ENCODE measurements at places on chromosomes 4 and X.
A peak's percentile ranks its signal among the peaks of the same experiment; 100 is the strongest.

DNA sequence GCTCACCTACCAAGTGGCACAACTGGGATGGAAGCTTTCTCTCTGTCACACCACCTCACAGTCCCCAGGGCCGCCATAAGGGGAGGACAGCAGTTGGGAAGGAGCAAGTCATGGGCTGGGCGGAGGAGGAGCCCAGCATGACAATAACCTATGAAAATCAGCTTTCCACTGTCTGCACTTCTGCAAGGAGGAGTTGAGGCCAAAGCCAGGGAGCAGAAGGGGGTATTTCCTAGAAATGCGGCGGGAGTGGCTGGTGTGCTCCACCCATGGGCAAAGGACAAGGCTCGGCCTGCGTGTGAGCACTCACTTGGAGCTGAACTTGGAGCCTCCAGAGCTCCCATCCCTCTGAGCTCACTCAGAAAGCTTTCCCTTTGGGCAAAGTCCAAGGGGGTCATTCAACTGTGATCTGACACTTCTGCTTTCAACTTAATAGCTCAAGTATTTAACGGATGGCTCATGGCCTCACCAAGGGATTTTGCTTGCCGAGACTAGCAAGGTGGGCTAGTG is 18.5 kb downstream of the APLN start:
- DNase-seq: no peak

DNA sequence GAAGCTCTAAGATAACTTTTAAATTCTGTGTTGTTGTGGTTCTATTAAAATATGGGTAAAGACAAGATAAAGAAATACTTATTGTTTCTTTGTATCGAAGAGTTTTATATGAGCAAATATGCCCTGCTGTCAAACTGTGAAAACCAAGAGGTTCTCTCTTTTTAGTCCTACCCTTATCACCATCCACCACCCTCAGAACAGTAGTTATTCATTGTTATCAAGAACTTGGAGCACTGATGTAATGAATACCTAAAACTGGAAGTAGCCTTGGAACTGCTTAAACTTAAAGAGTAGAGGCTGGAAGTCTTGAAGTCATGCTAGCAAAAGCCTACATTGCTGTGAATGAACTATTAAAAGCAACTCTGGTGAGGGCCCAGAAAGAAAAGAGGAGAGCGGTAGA is 9.2 kb downstream of the PIR start:
- no peak for DNase-seq

- DNase-seq: peak; percentile 18
These were observed at the start of gene REPS2 for GRCh38 chrX:16946361-16946964. REPS2 (plus strand) TSS chrX:16946658; CDS start chrX:16946862, 204 bp downstream.

- peak; percentile 34 for DNase-seq
These were observed 12.2 kb upstream of the MTMR1 start for GRCh38 chrX:150680974-150681373.

- no peak for DNase-seq
These were observed 37.7 kb upstream of the FAT1 start for GRCh38 chr4:186761393-186761792.

DNA sequence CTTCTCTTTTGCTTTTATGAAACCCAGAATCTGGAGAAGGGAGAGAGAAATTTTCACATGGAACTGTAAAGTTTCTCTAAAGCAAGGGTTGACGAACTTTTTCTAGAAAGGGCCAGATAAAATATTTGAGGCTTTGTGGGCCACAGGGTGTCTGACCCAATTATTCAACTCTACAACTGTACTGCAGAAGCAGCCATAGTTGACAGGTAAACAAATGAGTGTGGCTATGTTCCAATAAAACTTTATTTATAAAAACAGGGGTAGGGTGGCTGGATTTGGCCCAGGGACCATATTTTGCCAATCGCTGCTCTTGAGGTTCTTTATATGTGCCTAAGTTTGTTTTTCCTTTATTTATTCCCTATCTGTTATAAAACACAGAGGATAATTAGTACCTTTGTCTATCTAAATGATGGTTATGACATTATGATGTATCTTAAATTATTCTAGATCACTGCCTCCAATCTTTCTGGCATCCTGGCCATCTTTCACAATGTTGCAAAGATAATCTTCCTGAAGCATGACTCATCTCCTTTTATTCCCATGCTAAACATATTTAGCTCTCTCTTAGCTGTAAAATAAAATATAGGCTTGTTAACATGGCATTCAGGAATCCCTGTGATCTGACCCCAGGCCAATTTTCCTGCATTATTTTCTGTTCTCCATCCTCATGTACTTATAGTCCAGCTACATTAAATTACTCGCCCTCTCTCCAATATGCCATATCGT is 106.8 kb upstream of the CBLL2 start:
- peak; percentile 45 for DNase-seq

GRCh38 chr4:83371936-83372335 is 37.3 kb upstream of the HPSE start:
- DNase-seq: no peak

GRCh38 chr4:7153711-7154110 is 38.6 kb upstream of the SORCS2 start:
- no peak for DNase-seq

- DNase-seq: peak; percentile 33
These were observed 32.7 kb downstream of the TMSB4X start for GRCh38 chrX:13007519-13008188.

- no peak for DNase-seq
These were observed 488.5 kb downstream of the RPA4 start for GRCh38 chrX:97372001-97372766.

DNA sequence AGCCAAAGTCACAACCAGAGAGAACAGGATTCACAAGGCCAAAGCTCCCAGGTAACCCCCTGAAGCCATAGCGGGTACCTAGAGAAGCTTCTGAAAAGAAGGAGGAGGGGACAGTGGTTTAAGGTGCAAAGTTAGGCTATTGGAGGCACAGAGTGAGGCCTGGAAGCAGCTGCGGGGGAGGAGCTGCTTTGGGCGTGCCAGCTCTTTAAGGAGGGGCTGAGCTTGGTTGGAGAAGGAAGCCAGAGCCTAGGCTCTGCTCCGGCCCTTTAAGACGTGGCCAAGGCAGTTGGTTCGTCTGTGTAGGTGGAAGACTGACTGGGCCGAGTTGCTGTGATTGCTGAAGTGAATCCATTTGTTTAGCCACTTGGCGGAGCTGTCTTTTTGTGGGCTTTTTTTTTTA is 1.5 kb downstream of the KLF8 start:
- no peak for DNase-seq

DNA sequence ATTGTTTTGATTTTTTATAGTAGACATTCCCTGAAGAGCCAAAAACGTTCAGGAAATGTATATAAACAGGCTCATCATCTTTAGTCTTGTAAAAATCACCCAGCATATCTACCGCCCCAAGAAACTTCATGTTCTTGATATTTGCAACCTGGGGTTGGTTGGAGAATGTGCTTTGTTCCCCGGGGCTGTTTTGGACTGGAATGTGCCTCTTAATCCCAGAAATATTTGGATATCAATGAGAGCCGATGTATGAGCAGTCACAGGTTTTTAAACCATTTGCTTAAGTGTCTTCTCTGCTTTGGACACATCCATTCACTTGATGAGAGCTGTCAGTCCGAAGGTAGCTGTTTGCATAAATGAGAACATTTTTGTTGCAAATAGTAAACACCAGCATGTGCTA is 449.7 kb downstream of the PCDH7 start:
- DNase-seq: no peak

DNA sequence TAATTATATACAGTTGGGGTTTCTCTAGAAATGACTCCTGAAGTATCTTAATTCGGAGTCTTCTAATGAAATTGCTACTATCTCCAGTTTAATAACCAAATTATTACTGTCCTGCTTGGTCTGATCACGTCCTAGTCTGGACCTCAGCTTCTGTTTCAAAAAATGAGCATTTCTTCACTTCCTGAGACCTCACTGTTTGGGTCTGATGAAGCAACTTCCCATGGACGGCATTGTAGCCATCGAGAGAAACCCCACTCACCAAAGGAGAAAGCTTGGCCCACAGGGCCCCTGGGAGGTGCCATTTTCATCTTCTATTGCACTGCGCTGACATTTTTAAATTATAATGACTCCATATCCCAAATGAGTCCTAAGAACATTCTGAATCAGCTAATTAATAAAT is 178.0 kb downstream of the MGST2 start:
- no peak for DNase-seq

DNA sequence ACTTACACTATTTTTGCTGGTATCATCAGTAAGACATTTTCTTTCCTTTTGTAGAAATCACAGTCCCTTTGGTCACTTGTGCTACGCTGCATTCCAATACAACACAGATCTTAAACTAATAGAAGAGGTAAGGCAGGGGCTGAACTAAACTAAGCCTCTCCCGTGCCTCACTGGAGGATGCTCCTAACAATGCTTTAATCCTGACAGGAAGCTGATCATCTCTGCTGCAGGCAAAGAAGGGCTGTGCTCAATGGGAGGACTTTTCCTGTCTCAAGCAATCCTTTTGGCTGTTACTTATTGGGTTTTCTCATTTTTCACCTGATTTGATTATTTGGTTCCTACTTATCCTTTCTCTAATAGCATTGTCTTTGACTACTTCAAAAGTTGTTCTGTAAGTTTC is 583.1 kb downstream of the INPP4B start:
- no peak for DNase-seq

DNA sequence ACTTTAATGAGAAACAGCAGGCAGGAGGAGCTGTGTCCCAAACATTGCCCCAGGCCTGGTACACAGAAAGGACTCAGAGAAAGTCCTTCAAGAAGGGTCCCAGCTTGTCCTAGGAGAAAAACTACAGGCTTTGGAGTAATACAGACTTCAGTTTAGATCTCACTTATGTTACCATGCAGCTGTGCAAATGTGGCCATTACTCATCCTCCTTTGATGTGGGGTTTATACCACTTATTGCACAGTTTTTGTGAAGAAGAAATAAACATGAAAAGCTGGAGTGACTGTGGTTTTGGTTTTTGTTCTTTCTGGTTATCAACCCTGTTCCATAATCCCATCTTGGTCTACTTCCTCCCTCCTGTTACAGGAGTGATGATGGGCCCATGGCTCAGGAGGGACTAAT is 8.1 kb upstream of the CYTL1 start:
- peak; percentile 42 for DNase-seq

DNA sequence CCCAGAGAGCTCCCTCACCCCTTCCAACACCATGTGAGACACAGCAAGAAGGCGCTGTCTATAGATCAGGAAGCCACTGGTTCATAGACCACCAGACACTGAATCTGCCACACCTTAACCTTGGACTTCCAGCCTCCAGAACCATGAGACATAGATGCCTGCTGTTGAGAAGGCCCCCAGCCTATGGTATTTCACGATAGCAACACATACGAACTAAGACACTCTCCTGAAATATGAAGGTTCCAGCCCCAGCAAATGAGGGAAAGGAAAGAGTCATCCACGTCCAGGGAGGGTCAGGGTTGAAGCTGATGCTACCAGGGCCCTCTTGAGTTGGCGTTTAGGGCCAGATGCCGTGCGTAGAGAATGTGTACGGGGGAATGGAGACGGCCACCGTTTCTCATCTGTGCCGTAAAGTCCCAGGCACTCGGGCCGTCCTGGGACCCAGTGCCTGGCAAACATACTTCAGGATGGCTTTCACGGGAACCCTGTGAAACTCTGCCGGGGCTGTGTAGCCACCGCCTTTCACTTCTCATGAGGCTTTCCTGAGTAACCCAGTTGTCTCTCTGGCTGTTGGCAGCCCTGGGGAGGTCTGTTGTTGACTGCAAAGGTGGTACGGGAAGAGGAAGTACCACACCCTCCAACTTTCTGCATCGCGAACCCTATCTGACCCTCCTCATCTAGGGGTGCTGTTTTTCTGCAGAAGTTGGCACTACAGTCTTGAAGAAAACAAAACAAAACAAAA is 17.7 kb upstream of the P2RY8 start:
- no peak for DNase-seq

DNA sequence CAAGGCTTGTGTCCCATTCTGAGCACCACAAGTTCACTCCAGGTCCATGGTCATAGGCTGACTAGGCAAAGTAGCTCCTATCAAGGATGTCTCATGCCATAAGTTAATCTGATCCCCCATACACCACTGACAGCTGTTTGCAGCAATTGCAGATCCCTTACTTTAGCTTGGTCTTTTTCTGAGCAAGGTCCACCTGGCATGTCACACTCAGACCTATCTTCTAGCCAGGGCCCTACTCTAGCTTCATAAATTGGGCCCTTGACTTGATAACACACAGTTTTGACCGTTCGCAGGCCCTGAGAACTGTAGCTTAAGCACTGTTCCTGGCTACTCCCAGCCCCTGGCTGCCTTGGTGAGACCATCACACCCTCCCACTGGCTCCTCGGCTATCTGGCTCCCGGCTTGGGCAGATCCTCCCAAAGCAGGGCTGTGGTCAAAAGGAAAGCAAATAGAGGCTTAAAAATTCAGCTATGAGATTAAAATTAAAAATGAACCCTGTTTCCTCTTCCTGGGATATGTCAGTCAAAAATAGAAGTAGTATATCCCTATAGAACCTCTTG is 427.4 kb downstream of the RAB28 start:
- DNase-seq: no peak

DNA sequence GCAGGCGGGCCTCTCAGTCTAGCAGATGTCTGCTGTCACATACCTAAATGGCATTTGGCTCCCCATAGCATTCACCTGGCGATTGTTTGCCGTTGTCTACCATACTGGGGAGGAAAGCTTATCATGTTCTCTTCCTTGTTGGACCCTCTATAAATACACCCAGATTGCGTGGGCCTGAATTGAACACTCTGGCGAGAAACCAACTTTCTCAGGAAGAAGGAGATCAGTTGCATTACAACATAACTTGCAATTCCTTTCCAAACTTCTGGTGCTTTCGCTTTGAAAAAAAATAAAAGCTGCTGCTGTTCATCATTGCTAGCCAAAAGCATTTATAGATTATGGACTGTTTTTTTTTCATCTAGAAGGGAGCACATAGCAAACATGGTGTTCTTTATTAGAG is 230.0 kb upstream of the GPC4 start:
- DNase-seq: peak; percentile 17

GRCh38 chrX:11704725-11705495 is 39.2 kb upstream of the ARHGAP6 start:
- peak; percentile 5 for DNase-seq

DNA sequence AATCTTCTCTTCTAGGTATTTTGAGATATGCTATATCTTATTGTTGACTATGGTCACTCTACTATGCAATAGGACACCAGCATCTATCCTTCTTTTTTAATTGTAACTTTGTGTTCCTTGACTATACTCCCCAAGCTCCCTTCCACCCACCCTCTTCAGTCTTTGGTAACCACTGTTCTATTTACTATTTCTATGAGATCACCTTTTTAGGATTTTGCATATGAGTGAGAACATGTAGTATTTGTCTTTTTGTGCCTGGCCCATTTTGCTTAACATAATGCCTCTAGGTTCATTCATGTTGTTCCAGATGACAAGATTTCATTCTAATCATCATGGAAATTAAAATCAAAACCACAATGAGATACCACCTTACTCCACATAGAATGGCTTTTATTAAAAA is 63.3 kb upstream of the BANK1 start:
- DNase-seq: no peak

- no peak for DNase-seq
These were observed 31.5 kb upstream of the KLHL2 start for GRCh38 chr4:165175879-165176278.

GRCh38 chr4:130576218-130576617 is 1480.3 kb downstream of the C4orf33 start:
- DNase-seq: no peak

GRCh38 chr4:41095973-41096372 is 118.4 kb downstream of the APBB2 start:
- peak; percentile 87 for DNase-seq

Measured in IMR-90 (cell line).